ENCODE measurements at places on chromosomes 5 and 9.

DNA sequence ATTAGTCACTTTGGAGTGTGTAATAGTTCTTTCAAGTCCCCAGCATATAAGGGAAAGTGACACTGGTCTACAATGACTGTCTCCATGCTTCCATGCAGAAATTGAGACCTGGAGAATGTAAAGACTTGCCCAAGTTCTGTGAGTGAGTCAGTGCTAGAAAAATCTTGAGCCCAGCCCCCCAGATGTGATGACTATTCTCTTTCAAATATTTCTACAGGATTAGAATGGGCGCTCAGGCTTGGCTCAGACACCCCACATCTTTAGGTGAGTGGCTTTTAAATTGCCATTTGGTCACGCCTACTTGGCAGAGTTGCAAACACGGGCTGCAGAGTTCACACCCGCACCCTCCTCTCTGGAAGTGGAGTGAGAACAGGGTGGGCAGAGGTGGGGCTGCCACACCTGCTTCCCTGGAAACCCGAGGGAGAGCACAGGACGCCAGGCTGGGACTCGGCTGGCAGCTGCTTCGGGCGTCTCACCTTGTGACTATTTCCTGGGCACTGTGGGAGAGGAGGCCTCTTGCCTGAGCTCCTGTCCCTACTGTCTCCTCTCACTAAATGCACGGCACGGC, 37.6 kb downstream of the ROPN1L start:
- no peak for DNase-seq

DNA sequence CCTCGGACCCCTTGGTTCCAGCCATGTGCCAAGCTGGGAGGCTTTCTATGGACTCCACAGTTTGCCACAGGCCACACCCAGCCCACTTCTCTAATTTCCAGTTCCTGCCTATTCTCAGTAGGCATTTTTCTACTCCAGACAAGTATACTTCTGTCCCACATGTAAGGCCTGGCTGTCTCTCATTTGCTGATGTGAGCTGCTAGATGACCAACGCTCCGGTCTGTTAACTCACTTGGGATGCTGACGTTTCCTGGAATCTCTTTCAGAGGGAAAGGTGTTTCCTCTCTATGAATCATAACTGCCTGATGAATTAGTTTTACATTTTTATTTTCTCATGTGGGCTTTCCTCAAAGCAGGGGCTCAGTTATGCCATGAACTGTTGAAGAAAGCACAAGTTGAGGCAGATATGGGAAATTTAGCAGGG, 36.3 kb downstream of the ERGIC1 start:
- no peak for DNase-seq

- no peak for DNase-seq
Observed at GRCh38 chr9:130138171-130138653, 34.0 kb upstream of the NCS1 start.

DNA sequence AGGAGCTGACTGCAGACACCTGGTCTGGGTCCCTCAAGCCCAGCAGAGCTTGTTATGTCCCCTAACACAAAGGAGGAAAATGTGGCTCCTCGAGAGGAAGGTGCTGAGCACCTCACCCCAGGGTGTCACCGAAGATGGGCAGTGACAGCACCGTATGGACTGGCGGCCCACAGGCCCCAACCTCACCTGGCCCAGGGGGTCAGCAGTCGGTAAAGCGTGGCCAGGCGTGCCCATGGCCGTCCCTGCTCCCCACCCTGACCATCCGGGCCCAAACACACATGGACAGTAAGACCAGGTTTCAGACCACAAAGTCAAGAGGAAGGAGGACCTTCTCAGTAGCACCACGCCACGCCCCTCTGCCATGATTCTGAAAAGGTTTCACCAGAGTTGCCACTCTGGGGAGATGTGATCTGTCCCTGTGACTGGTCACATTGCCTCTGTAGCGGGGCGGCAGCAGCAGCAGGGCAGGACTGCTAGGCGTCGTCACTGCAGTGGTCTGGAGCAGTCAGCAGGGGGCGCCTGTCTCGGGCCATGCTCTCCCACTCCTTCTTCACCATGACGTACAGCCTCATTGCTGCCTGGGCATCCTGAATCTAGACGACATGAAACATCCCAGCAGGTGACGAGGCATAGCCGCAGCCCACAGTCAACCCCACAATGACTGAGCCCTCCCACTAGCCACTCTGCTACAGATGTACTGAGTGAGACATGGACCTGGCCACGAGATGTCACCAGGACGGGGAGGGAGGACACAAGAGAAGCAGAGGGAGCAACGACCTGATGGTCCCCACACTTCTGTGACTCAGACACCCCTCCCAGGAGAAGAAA, 11.1 kb downstream of the REXO4 start:
- peak; percentile 33 for DNase-seq

GRCh38 chr9:137275588-137276472, 1.7 kb upstream of the TOR4A start:
- DNase-seq: no peak

- no peak for DNase-seq
Observed at GRCh38 chr9:120774719-120775118, 18.5 kb downstream of the FBXW2 start.

- no peak for DNase-seq
Observed at GRCh38 chr5:157233515-157233914, 32.4 kb upstream of the CYFIP2 start.

GRCh38 chr5:54390015-54390414, 65.5 kb upstream of the HSPB3 start:
- no peak for DNase-seq

- no peak for DNase-seq
Observed at GRCh38 chr5:137282216-137282615, 216.9 kb downstream of the SPOCK1 start.

DNA sequence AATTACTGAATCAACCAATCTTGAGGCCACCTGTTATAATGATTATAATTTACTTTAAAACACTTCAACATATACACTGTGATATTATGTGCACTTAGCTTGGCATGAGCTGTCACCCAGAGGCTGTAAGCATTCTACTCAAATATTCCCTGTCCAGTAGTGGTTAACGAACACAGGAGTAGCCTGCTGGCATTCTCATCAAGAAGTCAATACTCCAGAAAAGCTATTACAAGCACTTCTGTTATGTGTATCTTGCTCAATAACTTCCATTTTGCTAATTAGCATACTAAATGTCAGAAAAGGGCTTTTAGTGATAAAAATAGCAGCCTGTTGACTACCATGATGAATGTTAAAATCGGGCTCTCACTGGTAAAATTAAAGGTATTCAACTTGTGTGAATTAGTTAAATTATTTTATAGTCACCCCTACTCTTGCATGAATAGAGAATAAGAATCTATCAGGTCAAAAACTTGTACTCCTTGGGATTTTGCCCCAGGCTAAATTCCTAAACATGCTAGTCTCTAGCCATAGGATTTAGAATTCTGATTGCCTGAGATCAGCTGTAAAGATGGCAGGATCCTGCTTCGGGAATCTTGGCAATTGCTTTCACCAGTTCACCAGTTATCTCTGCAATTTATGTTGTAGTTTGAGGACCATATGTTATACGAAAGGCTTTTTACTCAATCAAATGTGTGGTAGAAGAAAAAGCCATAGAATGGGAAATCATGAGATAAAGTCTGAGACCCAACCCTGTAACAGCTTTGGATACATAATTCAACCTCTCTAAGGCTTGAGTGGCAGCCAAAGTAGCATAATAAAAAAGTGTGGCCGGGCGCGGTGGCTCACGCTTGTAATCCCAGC, 43.4 kb upstream of the PAM start:
- DNase-seq: no peak

- DNase-seq: no peak
Observed at GRCh38 chr5:133334796-133335639, 277.3 kb downstream of the FSTL4 start.

DNA sequence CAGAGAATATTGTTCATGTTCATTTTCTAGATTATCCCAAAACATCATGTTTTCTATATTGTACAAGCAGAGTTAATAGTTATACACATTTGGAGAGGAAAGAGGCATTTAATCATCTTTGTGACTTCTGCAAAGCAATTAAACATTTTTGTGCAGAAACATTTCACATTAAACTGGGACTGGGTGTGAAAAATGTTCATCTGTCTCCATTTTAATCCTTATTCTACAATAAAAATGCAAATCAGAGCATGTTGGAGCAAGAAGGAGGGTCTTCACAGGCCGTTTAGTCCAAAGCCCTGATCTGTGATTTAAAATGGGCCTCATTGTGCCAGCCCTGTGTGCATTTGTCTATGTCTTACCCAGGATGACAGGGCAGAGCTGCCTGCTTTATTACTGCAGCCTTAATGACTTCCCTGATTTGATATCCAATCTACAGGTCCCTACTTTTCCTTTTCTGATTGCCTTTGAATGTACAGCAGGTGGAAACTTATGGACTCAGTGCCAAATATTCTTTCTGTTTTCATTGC, 183.5 kb downstream of the CAVIN4 start:
- DNase-seq: no peak

DNA sequence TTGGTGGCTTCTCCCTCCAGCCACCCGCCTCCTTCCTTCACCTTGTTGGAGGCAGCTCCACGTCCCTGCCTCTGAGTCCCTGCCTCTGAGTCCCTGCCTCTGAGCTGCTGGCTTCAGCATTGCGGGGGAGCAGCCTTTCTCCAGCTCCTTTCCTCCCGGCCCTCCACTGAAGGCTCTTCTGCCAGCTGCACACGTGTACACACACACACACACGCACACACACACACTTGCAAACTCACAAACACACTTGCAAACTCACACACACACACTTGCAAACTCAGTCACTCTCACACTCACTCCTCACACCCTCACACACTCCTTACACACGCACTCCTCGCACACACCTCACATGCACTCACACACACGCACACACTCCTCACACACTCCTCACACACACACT, 45.1 kb downstream of the C9orf50 start:
- no peak for DNase-seq

- no peak for DNase-seq
Observed at GRCh38 chr9:133897675-133898074, 94.4 kb downstream of the VAV2 start.

Measured in KG1 (cell line).